ENCODE measurements at places on chromosomes 5 and 9.

DNA sequence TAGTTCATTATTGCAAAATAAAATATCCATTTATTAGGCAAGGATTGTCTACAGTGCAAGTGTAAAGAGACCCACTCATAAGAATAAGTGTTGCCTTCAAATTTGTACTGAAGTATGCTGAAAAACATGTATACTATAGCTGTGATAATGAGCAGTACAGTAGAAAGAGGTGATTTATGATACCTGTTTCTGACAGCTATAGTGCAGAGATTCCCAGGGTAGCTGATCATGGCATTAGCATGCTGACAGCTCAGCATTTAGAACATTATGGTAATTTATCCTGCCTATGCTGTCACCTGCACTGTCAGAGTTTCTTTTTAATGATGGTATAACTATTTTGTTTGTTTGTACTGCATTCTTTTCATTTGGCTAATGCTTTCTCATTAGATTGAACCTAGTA, 177.6 kb upstream of the TLX3 start:
- no peak for DNase-seq

GRCh38 chr5:2633992-2634391, 117.5 kb downstream of the IRX2 start:
- DNase-seq, result no peak

DNA sequence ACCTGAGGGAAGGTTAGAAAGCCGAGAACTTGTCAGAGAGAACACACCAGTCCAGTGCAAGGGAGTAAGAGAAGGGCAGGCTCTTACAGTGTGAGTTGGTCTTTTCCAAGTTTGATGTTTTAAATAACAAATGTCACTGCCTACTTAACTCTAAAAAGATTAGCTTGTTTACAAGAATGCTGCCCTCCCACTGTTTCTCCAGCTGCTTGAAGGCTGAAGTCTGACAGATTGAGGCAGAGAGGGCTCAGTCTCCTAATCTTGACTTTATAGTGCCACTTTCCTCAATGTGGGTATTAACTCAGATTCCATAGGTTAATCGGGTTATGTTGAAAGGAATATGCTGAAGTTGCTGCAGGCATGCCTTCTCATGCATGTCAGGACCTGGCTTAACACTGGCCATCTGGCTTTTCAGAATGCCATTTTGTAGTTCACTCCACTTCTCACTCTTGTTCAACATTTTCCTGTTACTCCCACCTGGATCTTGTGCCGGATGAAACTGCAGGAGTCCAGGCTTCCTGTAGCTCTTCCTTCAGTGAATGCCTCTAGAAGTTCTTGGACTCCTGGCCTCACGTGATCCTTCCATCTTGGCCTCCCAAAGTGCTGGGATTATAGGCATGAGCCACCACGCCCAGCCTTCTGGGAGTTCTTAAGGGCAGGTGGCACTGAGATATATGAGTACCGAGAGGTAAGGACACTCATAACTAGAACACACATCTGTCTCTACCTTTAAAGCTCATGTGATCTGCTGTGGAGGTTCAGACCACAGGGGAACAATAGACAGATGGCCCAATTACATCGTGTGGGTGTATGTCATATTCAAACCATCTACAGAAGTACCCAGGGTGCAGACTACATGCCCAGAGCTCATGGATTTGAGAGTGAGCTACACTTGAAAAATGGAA, 249.7 kb downstream of the ARHGAP26 start:
- DNase-seq, result no peak

DNA sequence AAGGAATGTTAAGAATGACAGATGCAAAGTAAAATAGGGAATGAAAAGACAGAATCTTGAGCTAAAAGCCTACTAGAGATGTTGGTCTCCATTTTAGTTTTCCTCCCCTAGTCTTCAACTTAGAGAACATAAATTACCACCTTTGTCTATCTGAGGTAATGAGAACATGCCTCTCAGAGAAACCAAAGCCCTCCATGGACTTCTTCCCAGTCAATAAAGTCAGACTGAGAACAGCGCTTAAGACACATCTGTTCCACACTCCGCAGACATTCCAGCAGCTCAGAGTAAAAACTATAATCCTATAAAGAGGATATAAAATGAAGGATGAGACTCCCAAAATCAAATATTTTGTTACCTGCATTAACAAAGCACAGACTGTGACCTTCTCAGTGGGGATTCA, 79.2 kb downstream of the DPYSL3 start:
- DNase-seq, result no peak

DNA sequence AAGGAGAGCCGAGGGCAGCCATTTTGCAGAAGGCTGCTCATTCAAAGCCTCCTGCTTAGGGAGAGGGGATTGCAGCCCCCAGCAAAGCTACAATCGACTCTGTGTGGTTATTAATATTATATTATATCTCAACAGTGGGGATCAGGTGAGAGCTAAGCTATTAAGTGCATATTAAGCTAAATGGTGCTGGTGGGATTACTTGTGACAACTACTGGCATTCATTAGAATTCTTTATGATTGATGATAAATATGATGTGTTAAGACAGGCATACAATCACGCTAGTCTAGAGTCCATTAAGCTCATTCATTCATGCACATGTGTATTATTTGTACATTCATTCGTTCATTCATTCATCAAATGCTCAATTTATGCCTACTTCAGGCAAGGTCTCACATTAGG, 23.0 kb downstream of the COL15A1 start:
- DNase-seq, result no peak

- no peak for DNase-seq
Measured at GRCh38 chr5:126544087-126544740, 50.8 kb downstream of the ALDH7A1 start.

DNA sequence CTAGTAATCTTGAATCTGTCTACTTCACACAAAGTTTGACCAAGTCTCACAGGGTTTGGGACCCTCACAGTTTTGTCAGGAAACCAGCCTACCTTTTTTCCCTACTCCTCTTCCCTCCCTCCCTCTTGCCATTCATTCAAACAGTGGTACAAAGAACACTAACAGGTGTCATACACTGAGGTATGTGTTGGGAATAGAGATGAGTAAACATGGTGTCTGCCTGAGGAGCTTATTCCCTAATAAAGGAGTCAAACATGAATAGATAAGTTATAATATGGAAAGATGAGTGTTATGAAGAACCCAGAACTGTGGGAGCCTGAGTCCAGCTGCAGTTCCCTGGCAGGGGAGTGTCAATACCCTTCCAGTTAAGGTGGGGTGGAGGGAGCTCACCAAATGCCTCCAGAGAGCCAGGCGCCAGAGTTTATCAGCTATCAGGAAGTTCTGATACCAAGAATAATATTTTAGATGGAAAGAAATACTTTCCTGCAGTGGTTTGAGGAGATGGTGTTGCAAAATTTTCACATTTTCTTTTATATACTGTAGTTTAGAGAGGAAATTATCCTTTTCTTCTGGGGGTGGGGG, 183.4 kb upstream of the NR3C1 start:
- no peak for DNase-seq

GRCh38 chr5:132901730-132902129, 28.3 kb downstream of the LEAP2 start:
- no peak for DNase-seq
